CD4-positive, alpha-beta T cell treated with Interleukin-15 for 4 hours (primary cell): ENCODE measurements at places on chromosomes 5 and 9.

DNA sequence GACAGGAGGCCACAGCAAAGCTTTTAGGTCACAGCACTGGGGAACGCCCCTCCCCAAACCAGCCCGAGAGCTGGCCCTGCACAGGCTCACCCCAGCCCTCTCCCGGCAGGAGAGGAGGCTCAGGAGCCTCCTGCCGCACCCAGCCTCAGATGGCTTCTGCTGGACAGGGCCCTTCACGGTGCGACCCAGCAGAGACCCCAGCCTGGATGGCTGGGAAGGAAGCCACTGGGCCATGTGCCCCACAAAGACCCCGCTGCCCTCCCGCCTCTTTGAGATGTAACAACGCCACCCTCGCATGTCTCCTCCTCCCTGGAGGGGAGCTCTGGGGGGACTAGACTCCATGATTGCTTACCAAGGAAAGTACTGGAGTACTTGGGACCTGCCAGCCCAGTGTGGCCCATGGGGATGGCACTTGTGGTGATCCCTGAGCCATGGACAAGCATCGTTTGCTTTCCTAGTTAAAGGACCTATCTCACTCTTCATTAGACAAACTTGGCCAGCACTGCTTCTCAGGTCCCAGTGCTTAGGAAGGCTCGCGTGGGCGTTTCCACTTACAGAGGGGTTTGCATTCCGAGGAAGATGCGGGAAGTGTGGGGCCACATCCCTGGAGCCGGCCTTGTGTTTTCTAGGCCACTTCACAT is 9.0 kb downstream of the MYMK start:
- DNase-seq, result no peak

DNA sequence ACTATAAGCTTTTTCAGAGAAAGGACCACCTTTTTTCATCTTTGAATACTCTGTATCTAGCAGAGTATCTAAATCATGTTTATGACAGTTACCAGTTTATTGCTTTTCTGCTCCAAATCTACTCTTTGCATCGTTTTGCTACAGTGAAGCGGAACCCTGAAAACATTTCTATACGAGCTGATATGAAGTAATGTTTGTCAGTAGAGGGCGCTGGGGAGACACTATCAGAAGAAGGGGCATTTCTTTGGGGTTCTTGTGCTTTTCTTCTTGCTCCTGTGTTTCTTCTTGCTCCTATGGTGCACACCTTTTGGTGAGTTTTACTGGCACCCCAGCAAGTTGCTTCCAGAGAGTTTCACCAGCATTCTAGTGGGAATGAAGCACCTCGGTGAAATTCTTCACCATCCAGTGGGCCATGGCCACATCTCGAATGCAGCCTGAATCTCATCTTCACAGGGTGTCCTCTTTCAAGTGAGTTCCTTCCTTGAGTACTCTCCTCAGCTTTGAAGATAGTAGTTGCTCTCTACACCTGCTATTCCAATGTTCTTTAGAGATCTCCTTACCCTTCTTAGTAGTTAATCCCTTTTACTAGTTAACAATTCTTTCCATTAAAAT is 98.4 kb downstream of the FGF1 start:
- peak; percentile 18 for DNase-seq

DNA sequence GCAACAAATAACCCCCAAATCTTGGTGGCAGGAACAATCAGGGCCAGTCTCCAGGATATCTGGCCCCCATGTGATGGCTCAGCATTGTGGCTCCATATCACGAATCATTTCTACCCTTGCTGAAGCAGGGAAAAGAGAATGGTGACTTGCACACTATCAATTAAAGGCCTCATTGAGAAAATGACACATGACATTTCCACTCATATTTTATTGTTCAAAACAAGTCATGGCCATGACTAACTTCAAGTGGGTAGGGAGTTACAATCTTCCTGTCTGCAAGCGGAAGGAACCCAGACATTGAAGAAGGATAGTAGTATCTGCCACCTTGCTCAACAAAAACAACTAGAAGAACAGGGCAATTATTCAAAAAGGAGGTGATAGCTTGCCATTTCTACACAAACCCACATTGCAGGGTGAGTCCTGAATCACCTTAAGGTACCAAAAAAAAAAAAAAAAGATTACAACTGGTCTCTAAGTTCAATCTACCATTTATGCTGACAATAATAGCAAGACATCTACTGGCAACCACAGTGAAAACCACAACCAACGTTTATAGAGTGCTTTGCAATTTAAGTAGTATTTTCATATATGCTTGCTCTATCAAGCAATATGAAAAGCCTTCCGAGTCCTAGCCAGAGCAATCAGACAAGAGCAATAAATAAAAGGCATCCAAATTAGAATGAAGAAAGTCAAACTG is 186.7 kb upstream of the DAPK1 start:
- DNase-seq, result no peak

DNA sequence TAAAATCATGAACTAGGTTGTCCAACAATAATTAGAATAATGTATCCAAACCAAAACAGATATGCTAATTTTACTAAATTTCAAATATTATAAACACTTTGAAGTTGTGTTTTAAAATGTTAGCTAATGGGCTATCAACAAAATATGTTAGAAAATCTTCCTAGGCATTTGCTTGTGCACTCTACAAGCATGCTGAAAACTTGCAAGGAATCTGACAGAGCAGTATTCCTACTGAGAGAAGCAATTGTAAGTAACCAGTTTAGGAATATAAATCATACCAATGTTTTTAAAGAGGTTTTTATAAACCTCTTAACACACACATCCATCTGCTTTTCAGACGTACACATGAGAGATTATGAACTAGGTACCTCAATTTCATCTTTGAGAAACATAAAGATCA is 228.4 kb upstream of the TBCA start:
- no peak for DNase-seq

DNA sequence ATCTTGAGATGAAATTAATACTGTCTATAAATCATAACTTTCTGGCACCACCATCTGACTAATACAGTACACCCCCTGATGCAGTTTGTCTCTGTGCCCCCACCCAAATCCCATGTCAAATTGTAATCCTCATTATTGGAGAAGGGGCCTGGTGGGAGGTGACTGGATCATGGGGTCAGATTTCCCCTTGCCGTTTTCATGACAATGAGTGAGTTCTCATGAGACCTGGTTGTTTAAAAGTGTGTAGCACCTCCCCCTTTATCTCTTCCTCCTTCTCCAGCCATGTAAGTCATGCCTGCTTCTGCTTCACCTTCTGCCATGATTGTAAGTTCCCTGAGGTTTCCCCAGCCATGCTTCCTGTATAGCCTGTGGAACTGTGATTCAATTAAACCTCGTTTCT is 78.7 kb upstream of the CDH6 start:
- DNase-seq, result no peak

DNA sequence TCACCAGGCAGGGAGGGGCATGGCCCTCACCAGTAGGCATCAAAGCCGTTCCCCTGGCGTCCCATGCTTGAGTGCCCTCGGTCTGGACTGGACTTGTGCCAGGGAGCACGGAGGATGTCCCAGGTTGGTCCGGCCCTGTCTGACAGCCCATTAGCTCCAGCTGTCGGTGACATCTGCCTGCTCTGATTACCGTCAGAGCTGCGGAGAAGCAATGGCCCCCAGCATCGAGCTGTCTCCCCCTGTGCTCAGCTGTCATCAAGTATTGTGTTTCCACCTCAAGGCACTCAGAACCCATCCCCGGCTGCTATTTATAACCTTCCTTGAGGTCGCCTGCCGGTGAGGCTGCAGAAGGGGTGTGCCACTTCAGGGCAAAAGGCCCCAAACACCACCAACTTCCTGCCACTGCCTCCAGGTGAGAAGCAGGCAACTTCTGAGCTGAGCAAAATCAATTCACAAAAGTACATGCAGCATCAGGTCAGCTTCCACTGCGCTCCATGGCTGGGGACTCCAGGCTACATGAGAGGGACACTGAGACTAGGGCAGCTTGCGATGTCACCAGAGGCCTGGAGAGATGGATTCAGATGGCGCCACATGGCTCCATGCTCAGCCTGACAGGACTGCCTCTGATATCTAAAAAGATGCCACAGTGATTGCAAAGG is 142.7 kb downstream of the C5orf15 start:
- DNase-seq, result peak; percentile 2

- DNase-seq, result no peak
These were observed 93.6 kb upstream of the MTAP start for GRCh38 chr9:21708856-21709255.

- no peak for DNase-seq
These were observed 23.8 kb upstream of the IQGAP2 start for GRCh38 chr5:76379316-76379715.

DNA sequence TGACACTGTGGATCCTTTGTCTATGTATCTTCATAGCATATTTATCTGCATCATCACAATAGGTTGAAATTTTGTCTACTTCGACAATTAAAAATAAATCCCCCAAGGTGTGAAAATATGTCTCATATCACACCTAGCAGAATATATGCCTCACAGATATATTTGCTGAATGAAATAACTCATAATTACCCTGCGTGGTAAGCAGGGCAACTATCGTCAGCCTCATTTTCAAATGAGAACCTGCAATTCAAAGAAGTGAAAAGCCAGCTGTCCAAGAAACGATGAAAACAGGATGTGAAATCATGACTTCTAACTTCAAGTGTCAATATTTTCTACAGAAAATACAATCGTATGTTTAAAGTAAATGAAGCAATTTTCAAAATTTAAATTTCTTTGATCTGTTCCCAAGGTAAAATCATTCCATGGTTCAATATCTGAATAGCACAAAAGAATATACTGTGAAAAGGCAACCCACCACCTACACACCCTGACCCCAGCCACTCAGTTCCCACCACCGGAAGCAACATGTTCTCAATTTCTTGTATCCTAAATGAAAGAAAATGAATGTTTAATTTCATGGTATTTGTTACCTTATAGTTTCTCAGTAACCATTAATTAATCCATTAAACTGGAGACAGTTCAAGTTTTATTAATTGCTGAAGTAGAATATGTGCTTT is 57.1 kb downstream of the TBCA start:
- DNase-seq, result peak; percentile 18

- DNase-seq, result no peak
These were observed 29.6 kb downstream of the KCNIP1 start for GRCh38 chr5:170533383-170533782.

GRCh38 chr9:32704343-32704742 is 68.9 kb upstream of the TAF1L start:
- DNase-seq, result no peak
